ENCODE measurements at places on chromosomes 6 and 20. TPM values are rescaled to one million over a fixed set of nuclear protein-coding genes. Genes with fewer than 3 reads are reported as not detected.

- DNase-seq = no peak
Measured at GRCh38 chr6:136551103-136551502, 881 bp upstream of the MAP7 start.

DNA sequence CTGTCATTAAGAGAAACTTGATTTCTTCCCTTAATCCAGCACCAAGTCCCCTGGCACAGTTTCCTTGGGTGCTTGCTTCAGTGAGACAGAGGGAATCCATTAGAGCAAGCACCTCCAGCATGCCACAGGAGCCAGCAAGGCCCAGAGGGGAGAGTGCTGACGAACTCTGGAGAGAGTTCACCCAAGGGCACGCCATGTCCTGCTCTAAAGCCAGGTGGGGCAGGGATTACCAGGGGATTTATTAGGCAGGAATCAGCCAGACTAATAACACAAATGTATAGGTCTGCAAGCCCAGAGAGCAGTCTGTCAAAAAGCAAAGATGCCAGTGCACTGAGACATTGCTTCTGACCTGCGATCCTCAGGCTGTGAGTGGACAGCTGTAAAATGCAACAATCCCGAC lies 155.4 kb upstream of the SYNDIG1 start:
- DNase-seq = no peak

TOP1 gene
- 58.1 TPM for polyA plus RNA-seq

DNA sequence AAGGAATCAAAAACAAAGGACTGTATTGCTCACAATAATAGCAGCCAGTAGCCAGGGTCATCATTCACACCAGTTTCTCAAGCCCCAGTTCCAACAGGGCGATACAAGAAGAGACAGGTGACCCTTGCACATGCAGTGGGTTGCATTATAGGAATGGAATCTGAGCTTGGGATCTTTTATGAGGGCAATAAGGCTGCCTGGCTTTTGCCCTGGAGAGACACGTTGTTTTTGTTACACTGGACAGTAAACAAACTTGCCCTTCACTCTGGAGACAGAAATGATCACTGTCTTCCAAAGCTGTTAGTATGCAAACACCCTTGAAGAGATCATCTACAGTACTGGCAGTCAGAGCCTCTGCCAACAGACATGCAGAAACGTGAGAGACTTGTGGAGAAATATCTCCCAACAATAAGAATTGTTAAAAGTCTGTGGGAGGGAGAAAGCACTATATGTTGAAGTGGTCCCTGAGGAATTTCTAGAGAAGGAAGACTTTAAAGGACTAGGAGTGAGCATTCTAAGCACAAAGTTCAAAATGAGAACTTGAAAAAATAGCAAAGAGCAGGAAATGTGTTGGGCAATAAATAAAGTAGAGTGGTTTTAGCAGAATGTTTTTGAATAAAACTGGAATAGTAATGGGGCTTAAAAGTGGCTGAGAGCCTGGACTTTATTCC lies 6.2 kb upstream of the COL12A1 start:
- peak; percentile 18 for DNase-seq

DNA sequence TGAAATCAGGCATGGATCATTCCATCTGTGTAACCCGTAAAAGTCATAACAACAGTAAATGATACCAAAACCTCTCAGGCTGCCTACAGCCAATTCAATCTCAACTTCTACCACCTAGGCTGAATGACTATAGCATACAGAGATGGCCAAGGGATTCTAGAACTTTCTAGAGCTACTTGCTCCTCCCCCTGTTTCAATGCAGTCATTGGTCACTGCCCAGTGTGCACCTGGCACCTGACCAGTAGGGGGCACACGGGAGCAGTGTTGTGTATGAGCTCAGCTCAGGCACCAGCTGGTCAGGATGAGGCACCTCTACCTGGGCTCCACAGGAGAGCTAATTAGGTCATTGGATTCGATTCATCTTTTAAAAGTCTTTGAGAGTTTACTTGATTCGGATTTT lies 86.2 kb downstream of the PLEKHG1 start:
- DNase-seq = no peak

SGK2 gene
- polyA plus RNA-seq = 0.29 TPM

RAET1L gene
- polyA plus RNA-seq = 0.37 TPM

AKAP7 gene
- polyA plus RNA-seq = 16.6 TPM

DNA sequence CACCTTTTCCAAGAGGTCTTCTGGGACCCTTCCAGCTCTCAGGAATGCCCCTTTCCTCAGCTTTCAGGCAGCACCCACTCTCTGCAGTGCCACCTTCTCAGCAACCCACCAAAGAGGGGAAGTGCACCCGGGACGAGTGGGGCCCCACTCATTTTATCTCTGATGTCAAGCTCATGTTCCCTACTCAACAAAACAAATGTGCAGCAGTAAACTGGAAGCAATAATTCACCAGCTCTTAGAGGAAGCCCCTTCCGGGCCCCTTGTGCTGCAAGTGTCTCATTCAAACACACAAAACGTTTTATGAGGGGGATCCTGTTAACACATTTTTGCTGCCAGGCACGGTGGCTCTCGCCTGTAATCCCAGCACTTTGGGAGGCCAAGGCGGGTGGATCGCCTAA lies 13.6 kb downstream of the GFOD1 start:
- DNase-seq = no peak

GRCh38 chr20:63313349-63314014 lies 20.5 kb downstream of the COL20A1 start:
- DNase-seq = no peak

DNA sequence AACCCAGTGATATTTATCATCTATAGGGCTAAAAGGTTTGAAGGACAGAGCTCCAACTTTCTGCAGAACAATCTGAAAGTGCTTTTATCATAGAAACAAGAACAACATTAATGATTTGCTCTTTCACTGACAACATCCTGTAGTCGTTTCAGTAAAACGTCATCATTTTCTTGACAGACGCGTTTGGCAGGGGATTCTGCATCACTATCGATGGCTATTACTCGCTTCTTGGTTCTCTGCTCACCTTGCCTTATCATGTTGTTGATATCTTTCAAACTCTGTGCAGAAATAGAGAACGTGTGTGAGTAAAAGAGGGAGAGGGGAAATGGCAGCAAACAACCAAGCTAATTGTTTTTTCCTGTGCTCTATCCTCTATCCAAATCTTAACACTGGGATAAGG lies 47.1 kb upstream of the SAMHD1 start:
- no peak for DNase-seq

GRCh38 chr6:14705841-14706377 lies 540.0 kb upstream of the JARID2 start:
- peak; percentile 54 for DNase-seq

THBS2 gene
- polyA plus RNA-seq = 64.4 TPM

DNA sequence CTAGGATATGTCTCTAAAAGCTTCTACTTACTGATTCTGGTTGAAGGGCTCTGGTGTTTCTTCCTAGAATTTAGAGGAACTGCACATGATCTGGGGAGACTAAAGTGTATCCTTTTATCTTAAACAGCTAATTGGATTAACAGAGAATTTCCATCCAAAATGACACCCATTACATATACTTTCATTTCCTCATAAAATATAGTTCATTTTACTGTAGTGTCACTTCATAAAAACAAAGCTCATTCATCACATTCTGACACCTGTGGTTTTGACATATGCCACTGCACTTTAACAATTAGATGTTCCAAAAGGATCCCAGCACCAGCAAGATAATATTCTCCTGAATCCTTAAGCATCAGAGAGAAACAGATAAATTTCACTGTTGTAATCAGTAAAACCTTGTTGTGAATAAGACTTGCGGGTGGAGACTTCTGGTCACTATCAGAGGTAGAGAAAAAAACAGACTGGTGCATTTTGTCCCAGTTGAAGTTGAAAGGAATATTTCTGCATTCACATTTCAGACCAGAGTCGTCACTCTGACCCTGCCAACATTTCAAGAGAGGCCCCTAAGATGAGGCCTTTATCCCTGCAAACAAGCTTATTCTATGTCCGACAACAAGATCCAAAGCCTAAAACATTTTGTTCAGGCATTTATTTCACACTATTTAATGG lies 175.3 kb upstream of the BMP5 start:
- no peak for DNase-seq

DNA sequence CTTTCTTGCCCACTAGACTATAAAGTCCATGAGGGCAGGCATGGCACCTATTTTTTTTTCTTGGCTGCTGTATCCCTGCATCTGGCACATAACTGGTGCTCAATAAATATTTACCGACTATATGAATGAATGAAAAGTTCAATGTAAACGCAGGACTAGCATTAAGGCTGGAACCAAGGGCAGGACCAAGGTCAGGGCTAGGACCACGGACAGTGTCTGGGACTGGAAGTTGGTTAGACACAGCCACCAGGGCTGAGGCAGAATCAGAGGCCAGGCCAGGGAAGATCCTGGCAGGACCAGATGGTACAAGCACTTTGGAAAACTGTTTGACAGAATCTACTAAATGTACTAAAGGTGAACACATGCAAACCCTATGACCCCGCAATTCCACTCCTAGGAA lies 3.7 kb downstream of the TNXB start:
- DNase-seq = no peak

DNA sequence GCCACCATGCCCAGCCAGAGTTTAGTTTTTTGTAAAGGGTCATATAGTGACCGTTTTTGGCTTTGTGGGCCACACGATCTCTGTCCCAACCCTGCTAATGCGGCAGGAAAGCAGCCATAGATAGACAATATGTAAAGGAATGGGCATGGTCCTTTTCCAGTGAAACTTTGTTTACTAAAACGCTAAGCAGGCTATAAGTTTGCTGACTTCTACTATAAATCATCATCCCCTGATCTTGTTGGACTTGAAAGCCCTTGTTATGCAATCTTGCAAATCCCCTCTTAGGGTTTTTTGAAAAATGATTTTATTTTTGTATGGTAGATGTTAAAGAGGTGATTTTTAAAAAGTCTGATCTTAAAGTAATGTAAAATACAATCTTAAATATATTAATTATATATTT lies 63.6 kb downstream of the CBFA2T2 start:
- DNase-seq = no peak

- DNase-seq = no peak
Measured at GRCh38 chr6:100454551-100455229, 10.0 kb downstream of the SIM1 start.

DNA sequence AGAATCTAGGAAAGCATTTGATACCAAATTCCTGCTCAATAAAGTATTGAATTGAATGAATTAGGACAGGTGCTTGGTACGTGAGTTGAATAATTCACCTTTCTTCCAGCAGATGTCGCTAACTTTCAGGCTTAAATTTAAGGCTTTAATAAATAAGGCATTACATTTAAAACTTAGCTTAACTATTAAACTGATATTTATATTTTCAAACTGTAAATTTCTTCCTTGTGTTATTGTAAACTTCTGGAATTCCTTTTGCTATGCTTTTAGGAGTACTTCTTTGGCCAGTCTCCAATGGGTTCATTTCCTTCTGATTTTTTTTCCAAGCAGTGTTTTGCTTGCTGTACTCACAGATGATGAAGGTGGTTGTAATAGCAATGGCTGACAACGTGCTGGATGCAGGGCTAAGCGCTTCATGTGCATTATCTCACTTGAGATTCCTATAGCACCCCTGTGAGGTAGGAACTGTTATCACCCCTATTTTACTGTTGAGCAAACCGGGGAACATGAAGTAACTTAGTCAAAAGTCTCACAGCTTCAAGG lies 71.3 kb upstream of the SLC2A12 start:
- DNase-seq = peak; percentile 56

DNA sequence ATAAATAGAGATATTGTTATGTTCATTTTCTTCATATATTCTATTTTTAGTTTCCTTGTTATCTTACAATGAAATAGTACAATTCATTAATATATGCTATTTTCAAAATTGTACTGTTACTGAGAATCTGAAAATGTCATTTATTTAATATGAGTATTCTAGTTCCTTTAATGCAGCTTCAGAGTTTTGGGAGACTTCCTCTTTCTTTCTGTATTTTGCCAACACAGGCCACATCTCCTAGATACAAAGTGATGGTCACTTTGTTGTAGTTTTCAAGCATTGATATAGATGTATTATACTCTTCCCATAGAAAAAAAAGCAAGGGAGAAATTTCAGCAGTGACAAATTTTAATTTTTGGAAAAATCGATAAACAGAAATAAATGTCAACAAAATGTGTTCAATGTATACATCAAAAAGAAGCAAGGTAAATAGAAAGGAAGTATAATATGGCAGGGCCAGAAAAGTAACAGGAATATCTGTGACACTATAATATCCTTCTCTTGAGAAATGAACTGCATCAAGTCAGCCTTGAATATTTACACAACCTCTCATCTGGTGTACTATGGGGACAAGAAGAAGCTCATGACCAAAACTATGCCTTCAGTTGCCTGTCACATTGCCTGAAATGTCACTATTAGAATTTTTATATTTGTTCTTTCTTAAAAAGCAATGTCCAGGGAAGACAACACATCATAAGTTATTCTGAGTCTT lies 396.0 kb downstream of the TBC1D32 start:
- no peak for DNase-seq

- DNase-seq = peak; percentile 51
Measured at GRCh38 chr6:158797331-158798310, 21.5 kb downstream of the EZR start.

- DNase-seq = no peak
Measured at GRCh38 chr20:24980291-24981053, 12.1 kb downstream of the APMAP start.

MUCL3 gene
- 0.05 TPM for polyA plus RNA-seq

- DNase-seq = no peak
Measured at GRCh38 chr6:29975561-29975907, 33.2 kb downstream of the HLA-A start.

GRCh38 chr20:2576317-2576727 lies 39.9 kb downstream of the TMC2 start:
- no peak for DNase-seq

BCAS1 gene
- 7.4 TPM for polyA plus RNA-seq

- peak; percentile 58 for DNase-seq
Measured at GRCh38 chr6:160141001-160141726, 19.5 kb downstream of the SLC22A1 start.

DNA sequence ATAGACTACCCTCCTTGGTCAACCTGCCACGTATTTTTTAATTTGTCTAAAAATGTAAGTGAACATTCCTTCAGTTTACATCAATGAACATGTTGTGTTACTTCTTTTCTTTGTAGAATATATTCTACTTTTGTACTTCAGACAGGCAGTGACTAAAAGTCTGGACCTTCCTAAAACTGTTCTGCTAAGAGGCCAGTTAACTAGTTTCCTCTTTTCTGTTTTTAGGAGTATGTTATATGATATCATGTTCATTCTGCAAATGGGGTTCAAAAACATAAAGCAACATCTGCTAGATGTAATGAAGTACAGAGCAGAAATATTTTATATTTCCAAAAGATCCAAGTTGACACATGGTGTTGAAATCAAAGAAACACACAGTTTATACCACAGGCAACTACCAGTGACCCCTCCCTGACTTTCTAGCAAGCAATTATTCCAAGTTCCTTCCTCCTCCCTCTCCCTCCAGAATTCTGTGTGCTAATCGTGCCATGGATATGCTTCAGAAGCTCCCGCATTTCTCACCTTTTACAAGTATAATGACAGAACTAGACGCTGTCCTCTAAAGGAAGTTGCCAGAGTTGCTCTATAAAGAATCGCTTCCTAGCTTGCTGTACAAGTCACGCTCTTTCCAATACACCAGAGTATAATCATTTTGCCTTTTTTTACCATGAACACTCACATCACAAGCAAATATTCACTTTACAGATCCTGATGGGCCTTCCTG lies 64.7 kb downstream of the ARHGAP18 start:
- DNase-seq = peak; percentile 79
